ENCODE measurements at places on chromosomes 2 and 18. TPM values are rescaled to one million over a fixed set of nuclear protein-coding genes. Genes with fewer than 3 reads are reported as not detected.

MAPK4 gene
- polyA plus RNA-seq = 13.8 TPM

SIX3 gene
- not detected for polyA plus RNA-seq

GALNT3 gene
- polyA plus RNA-seq = 3.2 TPM

TRIM43 gene
- not detected for polyA plus RNA-seq

ALPI gene
- not detected for polyA plus RNA-seq

DNA sequence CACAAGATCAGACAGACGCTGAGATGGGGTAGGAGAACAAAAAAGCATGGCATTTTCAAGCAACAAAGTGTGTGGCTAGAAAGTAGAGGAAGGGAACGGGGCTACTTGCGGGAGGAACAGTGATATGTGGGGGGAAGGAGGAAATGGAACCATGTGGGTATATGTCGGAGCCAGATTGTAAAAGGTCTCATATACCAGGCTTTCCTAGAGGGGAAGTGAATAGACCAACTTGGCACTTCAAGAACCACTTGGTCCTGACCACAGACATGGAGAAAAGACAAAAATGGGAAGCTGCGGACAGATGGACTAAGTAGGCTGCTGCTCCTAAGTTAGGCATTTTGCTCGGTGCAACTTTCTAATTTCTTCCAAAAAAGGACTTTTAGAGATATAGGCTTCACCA is 196.0 kb downstream of the DCC start:
- DNase-seq = no peak

DNA sequence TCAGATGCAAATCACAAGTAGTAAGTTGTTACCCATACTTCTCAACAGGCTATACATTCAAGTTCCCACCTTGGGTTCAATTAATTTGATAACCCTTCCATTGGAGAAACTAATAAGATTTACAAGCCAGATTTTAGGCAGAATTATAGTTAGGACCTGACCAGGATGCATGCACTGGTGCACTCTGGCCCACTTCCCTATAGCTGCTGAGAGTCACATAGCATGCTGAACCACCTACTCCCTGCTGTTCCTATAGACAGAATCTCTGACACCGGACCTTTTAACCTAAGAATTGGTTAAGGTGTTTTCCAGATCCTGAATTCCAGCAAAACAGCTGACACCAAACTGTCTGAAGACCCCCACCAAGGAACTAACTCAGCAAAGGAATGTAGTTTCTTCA is 26.2 kb downstream of the FAM210A start:
- DNase-seq = no peak

DNA sequence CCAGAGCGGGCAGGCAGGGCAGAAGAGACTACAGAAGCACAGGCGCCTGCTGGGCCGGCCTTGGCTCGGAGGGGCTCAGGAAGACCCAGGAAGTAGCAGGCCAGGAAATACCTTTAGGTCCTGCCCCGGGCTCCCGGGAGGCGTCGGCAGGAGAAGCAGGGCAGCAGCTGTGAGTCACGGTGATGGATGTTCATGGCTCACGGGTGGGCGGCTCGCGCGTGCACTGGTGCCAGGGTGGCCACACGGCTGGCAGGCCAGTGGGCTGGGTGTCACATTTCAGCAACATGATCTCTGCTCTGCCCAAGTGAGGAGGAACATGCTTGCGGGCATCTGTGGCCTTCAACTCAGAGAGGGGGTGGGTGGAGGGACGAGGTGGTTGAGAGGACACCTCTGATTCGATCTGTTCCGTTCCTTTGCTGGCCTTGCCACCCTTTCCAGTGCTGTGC is 139.3 kb downstream of the KLHL29 start:
- no peak for DNase-seq

GRCh38 chr2:138948070-138948539 is 167.9 kb upstream of the NXPH2 start:
- no peak for DNase-seq

GRCh38 chr2:206565666-206566065 is 76.6 kb upstream of the FAM237A start:
- no peak for DNase-seq

GRCh38 chr2:199315299-199316179 is 142.2 kb downstream of the SATB2 start:
- DNase-seq = no peak

DNA sequence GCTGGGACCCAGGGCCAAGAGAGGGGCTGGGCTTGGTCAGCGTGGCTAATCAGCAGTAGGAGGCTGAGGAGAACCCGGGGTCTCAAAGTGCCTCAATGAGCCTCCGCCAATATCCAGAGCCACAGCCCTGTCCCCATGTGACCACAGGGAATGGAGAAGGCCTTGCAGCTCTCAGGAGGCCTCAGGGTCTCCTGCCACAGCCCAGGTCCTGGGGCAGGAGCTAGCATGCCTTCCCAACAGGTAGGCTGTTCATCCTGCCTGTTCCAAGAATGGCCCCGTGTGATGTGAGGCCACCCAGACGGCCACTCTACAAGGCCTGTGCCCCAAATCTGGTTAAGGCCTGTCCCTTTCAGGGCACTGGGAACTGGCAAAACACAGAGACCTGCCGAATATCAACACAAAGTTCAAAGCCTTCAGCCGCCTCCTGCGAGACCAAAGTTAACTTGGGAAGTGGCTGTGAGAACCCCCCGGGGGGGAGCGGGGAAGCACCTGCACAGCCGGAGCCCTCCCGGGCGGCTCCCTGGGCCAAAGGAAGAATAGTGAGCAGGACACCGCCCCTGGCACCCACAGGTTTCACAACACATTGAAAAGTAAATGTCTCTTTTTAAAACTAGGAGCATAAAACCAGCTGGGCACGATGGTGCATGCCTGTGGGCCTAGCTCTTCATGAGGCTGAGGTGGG is 4.5 kb upstream of the LIMS2 start:
- DNase-seq = no peak

GRCh38 chr18:55483266-55483871 is 104.6 kb downstream of the TCF4 start:
- no peak for DNase-seq

DNA sequence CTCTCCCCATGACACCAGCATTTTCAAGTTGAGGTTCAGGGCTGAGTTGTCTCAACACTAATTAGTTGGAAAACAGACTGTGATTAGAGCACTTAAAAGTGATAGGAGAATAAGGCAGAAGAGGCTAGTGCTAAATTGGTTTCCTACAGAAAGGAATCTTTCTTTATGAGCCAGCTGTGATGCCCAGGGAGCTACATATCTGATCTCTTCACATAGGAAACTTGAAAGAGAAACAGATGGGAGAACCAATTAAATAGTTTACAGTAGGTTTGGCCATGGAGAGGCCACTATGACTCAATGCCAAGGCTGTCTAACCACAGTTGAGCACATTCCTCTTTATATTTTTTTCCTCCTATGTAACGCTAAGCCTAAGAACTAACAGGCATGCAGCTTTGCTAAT is 418.3 kb upstream of the CYRIA start:
- DNase-seq = no peak

DNA sequence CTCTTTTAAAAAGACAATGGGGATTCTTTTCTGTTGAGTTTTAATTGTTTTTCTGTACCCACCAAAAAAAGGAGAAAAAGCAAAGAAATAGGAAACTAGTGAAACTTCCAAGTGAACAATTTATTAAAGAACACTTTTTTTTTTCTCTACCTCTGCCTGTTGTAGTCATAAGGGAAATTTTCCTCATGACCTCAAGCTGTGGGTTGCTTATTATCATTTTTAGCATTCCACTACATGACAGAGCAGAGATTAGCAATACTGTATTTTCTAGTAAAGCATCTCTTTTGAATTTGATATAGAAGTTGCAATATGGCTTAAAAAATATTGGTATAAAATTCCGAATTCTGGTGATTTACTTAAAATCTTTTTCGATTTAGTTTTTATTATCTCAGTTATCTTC is 87.9 kb upstream of the LRRTM1 start:
- DNase-seq = no peak

- DNase-seq = no peak
These were observed 19.8 kb downstream of the GAREM1 start for GRCh38 chr18:32450874-32451273.

DNA sequence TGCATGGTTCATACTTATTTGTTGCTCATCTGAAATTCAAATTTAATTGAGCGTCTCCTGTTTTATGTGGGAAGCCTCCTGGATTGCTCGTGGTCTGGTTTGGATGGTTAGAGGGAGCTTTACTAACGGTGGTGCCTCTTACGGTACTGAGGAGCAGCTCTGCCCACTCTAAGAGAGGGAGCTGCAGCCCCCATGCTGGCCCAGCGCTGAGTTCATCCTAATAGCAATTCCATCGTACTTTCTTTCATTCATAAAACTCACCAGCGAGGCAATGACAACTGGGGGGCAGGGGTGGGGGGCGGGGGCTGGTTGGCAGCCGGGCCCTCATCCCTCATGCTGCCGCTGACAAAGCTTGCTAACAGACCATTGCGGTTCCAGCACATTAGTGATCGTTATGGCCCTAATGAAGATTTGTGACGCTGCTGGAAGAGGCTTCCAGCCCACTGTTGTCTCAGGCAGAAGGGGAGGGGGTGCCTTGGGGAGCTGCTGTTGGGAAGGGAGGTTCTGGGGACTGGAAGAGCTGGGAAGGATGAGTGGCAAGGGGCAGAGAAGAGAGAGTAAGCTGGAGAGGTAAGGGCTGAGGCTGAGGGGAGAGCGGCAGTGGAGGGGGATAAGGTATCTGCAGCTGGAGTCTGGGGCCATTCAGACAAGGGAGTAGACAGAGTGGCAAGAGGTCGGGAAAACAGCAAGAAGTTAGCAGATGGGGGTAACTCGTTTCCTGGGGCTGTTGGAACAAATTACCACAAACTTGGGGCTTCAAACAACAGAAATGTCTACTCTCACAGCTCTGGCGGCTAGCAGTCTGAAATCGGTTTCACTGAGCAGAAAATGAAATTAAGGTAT is 238.1 kb downstream of the LPIN1 start:
- no peak for DNase-seq

DNA sequence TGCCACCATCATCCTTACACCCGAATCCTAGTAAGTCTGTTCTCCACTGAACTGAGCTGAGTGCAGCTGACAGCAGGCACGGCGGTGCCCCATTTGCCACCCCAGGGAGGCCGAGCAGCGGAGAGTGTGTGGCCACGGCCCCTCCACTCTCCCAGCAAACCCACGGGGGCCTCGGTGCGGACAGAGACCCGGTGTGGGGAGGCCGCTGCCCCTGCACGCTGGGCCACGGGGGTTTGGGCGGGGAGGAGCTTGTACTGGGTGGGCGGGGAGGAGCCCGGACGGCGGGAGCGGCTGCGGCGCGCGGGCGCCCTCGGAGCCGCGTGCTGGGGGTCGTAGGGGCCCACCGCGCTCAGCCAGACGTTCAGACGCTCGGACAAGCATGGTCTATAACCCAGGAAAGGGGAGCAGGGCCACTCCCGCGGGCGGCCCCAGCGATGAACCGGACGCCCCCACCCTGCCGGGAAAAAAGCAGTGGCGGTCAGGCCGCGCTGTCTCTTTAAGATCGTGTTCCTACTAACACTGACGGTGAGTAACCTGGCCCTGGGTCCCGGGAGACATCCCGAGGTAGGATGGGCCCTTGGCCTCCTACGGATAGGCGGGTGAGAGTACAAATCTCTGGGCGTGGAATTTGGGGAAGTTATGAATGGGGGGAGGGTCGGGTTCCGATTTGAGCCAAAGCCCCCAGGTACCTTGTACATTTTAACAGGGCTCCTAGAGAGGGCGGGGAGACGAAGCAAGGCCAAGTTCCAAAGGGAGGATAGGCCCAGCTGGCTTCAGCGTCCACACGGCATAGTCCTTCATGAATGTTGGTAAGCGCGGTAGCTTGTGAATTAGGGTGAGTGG is at the start of gene ITPRIPL1:
Gene ITPRIPL1, plus strand, starts transcription at position 277 of the 843 bp plus-strand sequence. Its CDS starts 523 bp downstream, at position 800.
- no peak for DNase-seq

DNA sequence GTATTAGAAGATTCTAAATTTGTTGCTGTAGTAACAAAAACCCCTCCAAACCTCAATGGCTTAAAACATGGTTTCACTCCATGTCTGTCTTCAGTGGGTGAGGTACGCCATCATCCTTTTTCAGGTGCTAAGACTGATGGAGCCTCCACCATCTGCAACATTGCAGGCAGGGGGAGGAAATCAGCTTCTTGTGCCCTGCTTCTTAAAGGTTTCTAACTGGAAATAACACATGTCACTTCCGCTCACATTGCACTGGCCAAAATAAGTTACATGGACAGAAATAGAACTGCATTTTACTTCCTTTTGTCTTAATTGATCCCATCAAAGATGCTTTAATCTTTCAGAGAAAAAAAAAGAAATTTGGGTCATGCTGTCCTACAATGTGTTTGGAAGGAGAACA is 94.1 kb downstream of the GALNT3 start:
- DNase-seq = no peak

DNA sequence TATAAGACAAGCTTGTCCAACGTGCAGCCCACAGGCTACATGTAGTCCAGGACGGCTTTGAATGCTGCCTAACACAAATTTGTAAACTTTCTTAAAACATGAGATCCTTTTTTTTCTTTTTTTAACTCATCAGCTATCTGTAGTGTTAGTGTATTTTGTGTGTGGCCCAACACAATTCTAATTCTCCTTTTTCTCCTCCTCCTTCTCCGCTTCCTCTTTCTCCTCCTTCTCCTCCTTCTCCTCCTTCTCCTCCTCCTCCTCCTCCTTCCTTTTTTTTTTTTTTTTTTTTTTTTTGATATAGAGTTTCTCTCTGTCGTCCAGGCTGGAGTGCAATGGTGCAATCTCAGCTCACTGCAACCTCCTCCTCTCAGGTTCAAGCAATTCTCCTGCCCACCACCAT is 39.3 kb upstream of the GTF2A1L start:
- no peak for DNase-seq

DNA sequence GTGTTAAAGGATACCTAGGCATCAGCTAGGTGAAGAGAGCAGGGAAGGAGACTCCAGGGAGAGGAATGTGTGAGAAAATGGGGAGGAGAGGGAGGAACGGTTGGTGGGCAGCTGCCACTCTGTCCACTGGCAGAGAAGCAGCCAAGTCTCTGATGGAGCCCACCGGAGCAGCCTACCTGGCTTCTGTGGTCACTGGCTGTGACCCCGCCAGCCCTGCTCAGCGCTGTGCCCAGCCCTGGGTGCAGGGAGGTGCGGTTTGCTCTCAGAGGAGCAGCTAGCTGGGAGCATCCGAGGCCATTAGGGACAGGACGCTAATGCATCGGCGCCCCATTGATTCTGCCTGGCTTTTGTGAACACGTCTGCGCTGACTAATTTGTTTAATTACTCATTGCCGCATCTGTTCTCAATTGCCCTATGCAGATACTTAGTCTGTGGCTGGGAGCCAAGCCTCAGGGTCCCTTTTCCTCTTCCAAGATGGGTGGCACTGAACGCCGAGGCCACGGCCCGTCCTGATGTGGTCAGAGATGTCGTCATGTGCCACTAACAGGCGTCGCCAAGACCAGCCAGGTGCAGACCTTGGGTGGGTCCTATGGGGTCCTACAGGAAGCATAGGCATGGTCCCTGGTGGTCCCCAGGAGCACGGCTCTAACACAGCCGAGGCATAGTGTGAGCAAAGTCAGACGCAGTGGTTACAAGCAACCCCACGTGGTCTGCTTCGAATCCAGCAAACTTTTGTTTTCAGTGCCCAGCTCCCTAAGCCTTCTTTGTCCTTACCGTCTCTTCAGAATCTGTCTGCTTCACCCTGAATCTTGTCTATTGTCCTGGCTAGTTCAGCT is 82.0 kb downstream of the RRM2 start:
- DNase-seq = no peak

GRCh38 chr2:62197011-62197924 is 1.4 kb downstream of the B3GNT2 start:
- no peak for DNase-seq
